K562 (cell line): ENCODE measurements at places on chromosomes 1 and 21.

GRCh38 chr21:30271611-30272010 is 11.1 kb downstream of the KRTAP24-1 start:
- DNase-seq, result no peak

GRCh38 chr1:6898974-6899539 is 113.8 kb downstream of the CAMTA1 start:
- DNase-seq, result no peak

- no peak for DNase-seq
Measured at GRCh38 chr1:48967318-48967717, 190.6 kb upstream of the BEND5 start.

GRCh38 chr1:20063861-20064292 is 6.1 kb upstream of the PLA2G5 start:
- DNase-seq, result no peak

DNA sequence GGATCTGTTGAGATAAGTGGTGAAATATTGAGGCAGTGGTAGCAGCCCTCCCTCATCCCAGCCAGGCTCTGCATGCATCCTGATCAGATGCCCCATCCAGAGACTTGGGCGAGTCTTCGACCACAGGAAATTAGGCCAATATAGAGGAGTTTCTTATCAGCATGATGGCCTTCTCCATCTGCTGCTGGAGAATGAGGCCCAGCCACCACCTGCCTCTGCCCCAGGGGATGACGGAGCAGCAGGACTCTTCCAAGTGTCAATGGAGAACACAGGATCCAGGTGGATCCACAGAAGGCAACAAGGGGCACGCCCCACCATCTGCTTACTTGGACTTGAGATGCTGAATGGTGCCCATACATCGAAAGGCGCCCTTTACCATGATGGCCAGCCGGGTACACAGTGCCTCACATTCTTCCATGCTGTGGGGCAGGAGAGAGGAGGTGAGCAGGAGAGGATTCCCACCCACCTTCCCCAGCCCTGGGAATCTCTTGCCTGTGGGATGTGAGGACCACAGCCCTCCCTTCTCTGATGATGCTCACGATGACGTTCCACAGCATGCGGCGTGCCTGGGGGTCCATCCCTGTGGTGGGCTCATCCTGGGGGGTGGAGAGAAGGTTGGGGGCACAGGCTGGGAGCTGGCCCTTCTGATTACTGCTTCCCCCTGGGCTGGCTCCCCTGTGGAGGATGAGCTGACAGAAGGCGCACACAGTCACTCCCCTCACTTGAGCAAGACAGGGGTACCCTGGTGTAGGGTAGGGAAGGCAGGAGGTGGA is 91.5 kb upstream of the GCLM start:
- DNase-seq, result peak; percentile 22

- no peak for DNase-seq
Measured at GRCh38 chr1:154521695-154522094, 19.5 kb upstream of the SHE start.

DNA sequence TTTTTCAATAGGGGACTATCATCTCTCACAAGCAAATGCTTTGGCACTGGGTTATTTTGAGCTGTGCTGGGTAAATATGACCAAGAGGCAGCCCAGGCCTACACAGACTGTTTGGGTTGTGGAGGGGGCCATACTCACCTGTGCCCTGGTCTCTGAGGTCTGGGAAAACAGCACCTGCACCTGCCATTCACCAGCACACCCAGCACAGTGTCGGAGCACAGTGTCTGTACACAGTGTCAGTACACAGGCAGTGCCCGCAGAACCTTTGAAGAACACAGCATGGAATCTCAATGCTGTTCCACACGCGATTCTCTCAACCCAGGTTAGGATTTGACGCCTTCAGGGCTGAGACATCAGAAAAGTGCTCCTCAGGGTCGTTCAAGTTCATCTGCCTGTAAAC is 35.0 kb upstream of the FAM89A start:
- DNase-seq, result no peak
